ENCODE measurements at places on chromosomes 4 and X.

- DNase-seq: no peak
Measured at GRCh38 chr4:72110886-72111285, 79.1 kb downstream of the NPFFR2 start.

DNA sequence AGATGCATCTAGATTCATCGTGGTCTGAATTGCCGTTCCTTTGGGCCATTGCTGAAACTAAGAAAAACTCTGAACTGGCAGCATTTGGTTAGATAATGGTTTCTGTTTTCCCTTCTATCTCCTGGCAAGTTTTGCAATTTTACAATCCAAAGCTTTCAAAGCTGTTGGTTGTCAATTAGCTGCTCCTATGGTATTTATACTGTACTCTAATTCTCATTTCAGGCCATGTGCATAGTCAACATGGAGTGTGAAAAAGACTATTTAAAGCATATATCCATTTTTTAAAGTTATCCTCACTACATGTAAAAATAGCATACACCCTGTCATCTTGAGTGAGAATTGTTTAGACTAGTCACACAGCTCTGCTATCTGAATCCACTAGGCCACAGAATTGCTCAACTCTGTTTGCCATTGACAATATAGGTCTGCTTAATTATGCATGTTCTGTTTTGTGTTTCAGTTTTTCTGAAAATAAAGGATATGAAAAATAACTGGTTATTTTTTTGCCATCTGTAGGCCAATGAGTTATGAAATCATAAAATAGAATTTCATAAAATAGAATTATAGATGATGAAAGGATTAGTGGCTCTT, 27.7 kb upstream of the TEC start:
- no peak for DNase-seq

DNA sequence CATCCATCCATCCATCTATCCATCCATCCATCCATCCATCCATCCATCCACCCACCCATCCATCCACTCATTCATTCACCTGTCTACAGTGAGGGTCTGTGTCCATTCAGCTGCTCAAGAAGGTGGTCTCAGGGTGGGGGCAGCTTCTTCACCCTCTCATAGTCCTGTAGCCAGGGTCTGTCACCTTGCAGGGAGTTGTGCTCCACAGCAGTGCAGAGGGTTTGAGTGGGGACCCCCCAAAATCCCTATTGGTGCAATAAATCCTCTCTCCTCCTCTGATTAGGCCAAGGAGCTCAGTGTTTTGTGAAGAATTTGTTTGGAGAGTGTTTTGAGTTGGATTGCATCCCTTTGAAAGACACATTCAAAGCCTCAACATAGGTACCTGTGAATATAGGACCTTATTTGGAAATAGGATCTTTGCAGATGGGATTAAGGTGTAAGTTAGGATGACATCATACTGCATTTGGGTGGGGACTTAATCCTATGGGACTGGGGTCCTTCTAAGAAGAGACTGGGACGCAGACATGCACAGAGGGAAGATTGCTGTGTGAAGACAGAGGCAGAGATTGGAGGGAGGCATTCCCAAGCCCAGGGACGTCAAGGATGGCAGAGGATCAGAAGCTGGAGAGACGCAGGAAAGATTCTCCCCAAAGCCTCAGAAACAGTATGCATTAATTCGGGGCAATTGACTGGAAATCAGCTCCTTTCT, 12.0 kb downstream of the P2RY8 start:
- DNase-seq: no peak

- DNase-seq: peak; percentile 33
Measured at GRCh38 chrX:17737986-17738713, 857 bp downstream of the SCML1 start.

DNA sequence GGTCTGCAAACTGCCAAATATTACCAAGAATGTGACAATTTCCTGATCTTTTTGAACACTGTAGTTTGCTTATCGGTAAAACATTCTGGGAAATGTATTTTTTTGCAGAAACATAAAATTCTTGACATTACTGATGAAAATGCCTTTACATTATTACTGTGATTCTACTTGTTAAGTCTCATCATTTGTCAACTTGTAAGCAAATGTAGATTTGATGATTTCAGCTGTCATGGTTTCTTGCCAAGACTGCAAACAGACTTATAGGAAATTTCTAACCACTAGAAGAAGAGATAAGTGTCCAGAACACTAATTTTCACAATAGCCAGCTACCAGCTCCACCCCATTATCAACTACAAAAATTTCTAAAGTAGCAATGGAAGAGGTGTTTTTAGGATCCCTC, 560.4 kb downstream of the STPG2 start:
- DNase-seq: no peak

- DNase-seq: no peak
Measured at GRCh38 chr4:177079327-177079726, 230.3 kb upstream of the NEIL3 start.

DNA sequence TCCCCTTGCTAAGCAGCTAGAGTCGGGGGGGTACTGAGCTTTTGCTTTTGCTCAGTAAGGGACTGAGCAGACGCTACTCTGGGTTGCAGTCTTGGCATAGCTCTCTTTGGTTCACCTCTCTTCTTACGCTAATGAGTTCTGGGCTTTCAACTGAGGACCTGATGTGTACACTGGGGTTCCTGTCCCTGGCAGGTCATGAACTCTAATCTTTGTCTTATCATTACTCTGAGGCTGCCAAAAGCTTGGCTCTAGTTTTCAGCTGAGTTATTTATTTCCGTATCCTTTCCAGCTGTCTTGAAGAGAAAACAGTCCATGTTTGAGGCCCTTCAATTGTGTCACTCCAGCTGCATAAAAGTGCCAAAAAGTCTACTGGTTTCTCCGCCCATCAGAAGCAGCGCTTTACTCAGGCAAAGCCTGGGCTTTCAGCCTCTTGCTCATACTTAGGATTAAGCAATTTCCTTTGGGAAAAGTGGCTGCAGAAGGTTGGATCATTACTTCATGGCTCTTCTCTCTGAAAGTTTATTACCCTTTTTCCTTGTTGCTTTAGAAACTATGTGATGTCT, 121.0 kb upstream of the STOX2 start:
- peak; percentile 78 for DNase-seq

DNA sequence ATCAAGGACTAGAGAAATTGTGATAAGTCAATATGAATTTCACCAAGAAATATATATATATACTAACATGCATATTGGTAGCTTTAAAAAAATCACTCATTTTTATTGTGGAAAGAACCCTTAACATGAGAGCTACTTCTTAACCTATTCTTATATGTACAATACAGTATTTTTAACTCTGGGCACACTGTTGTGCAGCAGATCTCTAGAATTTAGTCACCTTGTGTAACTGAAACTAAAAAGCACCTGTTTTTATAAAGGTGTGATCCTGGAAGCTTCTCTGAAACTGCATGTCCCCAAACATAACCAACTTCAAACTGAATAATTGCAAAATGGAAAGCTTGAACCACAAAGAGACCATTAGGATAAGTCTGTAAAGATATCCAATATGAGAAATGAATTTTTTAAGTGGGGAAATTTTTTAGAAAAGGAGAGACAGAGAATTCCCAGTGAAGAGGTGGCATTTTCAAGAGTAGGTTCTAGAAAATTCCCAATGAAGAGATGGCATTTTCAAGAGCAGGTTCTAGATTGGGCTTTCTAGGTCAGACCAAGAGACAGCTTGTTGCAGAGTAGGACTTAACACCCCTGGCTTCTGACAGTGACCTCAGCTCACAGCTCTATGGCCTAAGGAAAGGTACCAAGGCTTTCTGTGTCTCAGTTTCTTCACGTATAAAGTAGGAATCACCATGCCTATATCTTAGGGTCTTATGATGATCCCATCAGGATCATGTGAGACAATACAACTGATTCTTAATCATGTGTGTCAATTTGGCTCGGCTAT, 22.0 kb upstream of the PPARGC1A start:
- no peak for DNase-seq

GRCh38 chr4:70701271-70701670, 12.9 kb downstream of the UTP3 start:
- no peak for DNase-seq

GRCh38 chr4:81601358-81601694, 129.6 kb upstream of the RASGEF1B start:
- DNase-seq: no peak

GRCh38 chr4:122908223-122908622, 14.2 kb downstream of the NUDT6 start:
- DNase-seq: no peak

- DNase-seq: no peak
Measured at GRCh38 chr4:42513748-42514492, 116.6 kb downstream of the SHISA3 start.

- no peak for DNase-seq
Measured at GRCh38 chr4:137278431-137278830, 253.9 kb downstream of the PCDH18 start.

DNA sequence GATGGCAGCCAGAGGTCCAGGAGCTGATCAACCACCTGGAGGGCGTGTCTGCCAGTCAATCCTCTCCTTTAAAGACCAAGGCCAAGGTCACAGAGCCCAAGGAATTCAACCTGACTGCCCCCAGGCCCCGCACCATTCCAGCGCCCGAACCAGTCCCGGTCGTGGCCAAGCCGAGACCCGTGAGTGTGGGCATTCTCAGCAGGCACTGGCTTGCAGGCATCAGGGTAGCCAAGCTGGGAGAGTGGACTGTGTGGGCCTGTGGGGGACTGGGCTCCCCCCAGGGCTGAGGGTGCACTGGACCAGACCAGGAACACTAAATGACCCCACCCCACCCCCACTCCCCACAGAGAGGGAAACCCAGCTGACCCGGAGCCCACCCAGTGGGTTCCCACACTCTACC, 23.8 kb upstream of the RNF4 start:
- DNase-seq: no peak

- DNase-seq: no peak
Measured at GRCh38 chr4:76090241-76090691, 15.8 kb downstream of the ART3 start.

DNA sequence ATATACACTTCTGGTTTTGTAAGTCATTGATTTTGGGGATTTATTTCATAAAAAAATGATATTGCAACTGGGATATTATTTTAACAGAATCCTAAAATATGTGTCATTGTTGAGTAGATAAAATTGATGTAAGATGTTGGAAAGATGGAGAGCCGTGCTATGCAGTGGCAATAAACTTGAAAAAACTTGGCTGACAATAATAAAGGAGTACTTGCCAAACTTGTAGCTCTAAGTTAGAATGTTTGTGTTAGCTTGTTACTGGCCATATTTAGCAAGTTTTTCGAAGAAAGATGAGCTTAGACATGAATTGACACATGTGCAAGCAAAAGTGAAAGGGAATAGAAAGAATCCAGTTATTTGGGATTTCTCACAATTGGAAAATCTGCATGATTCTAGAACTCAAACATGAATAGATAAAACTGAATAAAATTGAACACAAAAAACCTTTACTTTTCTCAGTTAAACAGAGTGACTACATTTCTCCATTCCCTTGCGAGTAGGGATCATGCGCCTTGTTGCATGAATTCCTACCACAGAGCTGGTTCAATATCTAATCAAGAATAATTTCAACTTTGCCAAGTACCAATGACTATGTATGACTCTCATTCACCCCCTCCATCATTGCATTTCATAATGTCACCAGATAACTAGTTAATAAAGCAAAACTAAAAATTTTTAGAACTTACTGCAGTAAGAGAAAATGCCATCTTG, 327.8 kb downstream of the CAMK2D start:
- DNase-seq: no peak

GRCh38 chrX:2732076-2732475, 19.8 kb upstream of the XG start:
- no peak for DNase-seq

- DNase-seq: no peak
Measured at GRCh38 chr4:94389595-94390267, 47.1 kb upstream of the HPGDS start.

GRCh38 chr4:77956917-77957316, 94.3 kb downstream of the MRPL1 start:
- no peak for DNase-seq

- no peak for DNase-seq
Measured at GRCh38 chrX:85963736-85964135, 83.6 kb downstream of the CHM start.
